Mesothelial cell of epicardium (in vitro differentiated cells): ENCODE measurements at places on chromosomes 11 and 22.

GRCh38 chr22:44683237-44683636 is 18.8 kb upstream of the PRR5 start:
- no peak for DNase-seq

DNA sequence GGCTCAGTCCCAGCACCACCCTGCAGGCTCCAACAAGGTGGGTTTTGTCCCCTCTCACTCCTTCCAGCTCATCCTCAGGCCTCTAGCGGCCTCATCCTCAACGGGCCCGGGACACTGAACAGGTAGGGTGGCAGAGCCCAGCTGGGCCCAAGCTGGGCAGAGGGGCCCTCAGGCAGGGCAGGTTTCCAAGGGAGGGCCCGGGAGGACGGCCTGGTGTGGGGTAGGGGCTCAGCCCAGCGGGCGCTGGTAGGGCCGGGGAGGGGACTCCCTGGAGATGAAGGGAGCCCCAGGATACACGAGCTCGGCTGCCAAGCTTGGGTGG is 2.5 kb upstream of the IFITM10 start:
- DNase-seq = no peak

- no peak for DNase-seq
These were observed 25.2 kb upstream of the LRRC32 start for GRCh38 chr11:76695771-76696170.

GRCh38 chr11:111435046-111435698 is 56.1 kb upstream of the POU2AF1 start:
- DNase-seq = no peak

DNA sequence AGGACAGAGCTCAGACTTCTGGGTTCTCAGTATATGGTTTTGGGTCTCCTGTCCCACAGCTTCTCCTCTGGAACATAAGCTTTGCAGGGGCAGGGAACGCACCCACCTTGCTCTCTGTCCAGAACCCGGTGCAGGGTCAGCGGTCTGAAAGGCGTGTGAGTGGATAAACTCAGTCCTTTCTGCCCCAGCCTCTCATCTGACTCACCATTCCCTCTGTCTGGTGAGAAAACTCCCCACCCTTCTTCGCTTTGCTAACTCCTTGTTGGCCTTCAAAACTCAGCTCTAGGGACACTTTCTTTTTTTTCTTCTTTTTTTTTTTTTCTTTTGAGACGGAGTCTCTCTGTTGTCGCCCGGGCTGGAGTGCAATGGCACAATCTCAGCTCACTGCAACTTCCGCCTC is 68.9 kb upstream of the NUP50 start:
- no peak for DNase-seq

- no peak for DNase-seq
These were observed 8.3 kb upstream of the INSC start for GRCh38 chr11:15106201-15106965.

GRCh38 chr11:133235381-133235780 is 296.9 kb downstream of the OPCML start:
- no peak for DNase-seq

- no peak for DNase-seq
These were observed 1.8 kb downstream of the B4GALNT4 start for GRCh38 chr11:371051-371450.

- DNase-seq = no peak
These were observed 62.0 kb upstream of the PRR5 start for GRCh38 chr22:44639891-44640617.

- DNase-seq = no peak
These were observed 37.1 kb downstream of the TST start for GRCh38 chr22:36982136-36982535.

- DNase-seq = no peak
These were observed 57.9 kb downstream of the NF2 start for GRCh38 chr22:29661336-29661735.

DNA sequence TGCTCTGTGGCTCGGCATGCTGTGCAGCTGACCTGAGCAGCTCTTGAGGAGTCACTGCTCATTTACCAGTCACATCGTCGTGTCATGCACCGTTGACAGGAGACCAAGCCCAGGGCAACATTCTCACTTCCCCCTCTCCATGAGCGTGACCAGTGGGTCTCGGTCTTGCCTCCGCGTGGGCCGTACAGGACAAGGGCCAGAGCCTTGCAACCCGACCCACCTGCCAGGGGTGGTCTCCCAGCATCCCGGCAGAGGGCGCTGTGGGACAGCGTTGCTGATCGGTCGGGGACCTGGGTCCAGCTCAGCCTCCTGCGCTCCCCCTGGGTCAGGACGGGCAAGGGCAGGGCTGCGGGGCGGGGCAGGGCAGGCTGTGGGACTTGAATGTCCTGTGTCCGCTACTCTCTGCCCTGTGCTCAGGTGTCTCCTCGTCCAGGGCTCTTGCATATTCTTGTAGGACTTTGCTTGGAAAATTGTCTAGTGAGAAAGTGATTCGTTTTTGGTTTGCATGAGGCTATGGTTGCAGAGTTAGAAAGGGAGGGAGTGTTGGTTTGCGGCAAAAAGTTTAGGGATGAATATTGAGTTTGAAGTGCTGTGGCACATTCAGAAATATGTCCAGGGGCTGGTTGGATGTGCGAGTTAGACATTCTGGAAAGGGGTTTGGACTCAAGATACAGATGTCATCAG is 16.2 kb downstream of the EIF4G2 start:
- peak; percentile 80 for DNase-seq

DNA sequence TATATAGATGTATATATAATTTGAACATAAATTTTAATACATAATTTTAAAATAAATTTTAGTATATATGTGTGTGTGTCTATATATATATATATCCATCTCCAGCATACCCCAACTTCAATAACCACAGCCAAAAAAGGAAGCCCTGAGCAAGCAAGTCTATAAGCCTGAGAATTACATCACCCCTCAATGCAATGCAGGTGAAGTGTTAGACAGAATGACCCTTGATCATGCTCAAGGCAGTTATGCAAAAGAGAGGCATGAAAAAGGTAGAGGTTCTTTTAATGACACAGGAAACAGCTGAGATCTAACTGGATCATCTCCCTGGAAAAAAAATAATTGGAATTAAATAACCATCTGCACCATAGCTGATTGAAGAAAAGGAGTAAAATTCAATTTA is 557.9 kb upstream of the ANO5 start:
- DNase-seq = no peak

DNA sequence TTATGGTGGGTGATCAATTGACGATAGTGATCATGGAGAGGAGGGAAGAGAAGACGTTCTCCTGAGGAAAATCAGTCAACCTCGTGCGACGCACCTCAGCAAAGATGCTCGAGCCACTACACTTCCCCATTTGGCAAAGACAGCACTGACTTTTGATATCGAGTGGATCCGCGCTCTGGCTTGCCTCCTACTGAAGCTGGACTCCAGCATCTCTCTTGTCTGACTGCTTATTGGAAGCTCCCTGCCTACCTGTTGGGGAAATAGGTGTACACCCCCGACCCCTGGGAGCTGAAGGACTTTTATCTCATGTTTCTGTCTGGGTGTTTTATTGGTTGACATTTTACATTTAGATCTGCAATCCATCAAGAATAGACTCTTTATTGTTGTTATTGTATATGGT is 476.8 kb upstream of the B3GAT1 start:
- DNase-seq = no peak

DNA sequence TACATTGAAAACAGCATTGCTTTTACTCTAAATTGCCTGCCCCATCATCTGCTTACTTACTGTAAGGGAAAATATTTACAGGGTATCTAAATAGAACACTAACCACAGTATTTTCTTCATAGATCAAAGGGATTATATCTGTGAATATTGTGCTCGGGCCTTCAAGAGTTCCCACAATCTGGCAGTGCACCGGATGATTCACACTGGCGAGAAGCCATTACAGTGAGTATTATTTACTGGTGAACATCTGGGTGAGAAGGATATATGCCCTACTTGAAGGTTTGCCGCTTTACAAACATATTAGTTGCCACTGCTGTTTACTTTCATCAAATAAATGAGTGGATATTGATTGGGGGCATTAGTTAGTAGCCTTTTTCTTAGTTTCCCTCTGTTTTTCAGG is 5.9 kb upstream of the CNTF start:
- no peak for DNase-seq

DNA sequence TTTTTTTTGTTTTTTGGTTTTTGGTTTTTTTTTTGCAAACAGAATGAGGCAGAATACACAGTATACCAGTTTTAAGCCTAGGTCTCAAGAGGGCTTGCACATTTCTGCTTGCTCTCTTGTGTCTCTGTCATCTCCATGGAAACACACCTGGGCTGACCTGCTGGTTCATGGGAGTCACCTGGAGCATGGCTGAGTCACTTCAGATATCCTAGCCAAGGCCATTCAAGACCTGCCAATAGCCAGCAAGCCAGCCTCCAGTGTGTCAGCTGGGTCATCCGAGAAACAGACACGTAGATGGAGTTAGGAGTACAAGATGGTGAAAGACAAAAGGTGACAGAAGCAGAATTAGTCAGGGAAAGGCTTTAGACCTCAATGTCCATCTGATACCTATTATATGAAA is 124.2 kb upstream of the SEZ6L start:
- no peak for DNase-seq

GRCh38 chr22:31927562-31927961 is 16.8 kb upstream of the YWHAH start:
- no peak for DNase-seq

DNA sequence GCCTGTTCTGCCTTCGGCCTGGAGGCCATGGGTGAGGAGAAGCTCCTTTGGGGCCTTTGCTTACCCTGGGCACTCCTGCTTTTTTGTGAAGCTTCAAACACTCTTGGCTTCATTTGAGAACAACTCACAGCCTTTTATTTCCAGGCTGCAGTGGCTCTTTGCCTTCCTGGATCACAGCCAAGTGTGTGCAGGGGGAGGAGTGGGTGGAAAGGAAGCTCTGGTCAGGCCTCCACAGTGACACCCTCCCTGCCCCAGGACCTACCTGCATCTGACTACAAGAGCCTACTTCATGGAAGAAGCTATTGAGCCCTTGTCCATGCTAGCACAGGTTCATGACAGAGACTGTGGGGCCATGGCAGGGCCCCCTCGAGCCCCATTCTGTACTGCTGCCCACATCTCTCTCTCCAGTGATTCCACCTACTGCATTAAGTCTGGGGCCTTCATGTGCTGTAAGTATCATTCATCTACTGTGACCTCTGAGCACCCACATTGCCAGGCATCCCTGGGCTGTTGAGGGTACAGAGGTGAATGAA is 52.3 kb downstream of the GAB4 start:
- no peak for DNase-seq

- no peak for DNase-seq
These were observed 8.5 kb downstream of the CCDC88B start for GRCh38 chr11:64348383-64349024.

DNA sequence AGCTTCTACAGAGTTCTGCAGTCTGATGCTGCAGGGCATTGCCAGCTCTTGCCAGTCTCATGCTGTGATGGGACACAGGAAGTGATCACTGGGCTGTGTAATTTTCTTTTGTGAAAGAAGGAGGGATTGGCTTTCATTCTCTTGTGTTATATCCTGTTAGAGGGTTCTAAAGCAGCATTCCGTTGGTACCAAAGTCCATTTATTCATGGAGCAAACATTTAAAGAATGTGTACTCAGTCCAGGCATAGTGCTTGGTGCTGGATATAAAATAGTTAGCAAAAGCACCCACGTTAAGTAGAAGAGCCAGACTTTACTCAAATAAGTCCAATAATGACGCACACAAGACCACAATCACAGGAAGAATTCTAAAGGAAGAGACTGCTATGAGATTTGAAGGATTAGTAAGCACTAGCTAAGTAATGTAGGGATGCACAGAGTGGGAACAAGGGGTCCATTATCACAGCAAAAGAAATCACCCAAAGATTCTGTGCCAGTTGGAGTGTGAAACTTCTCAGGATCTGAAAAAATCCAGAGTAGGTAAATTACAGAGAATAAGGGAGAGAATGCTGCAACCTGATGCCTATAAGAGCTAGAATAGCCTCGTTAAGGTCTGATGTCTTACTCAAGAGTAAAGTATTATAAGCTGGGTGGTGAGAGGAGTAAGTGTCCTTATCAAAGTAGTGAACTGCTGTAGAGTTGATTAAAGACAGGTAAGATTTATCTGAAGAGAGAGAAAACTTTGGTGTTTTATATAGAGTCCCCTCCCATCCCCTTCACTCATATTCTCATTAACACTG is 728.3 kb downstream of the METTL15 start:
- DNase-seq = no peak

- no peak for DNase-seq
These were observed 14.9 kb downstream of the BRSK2 start for GRCh38 chr11:1404461-1405185.

- no peak for DNase-seq
These were observed 24.3 kb downstream of the SLC25A18 start for GRCh38 chr22:17587629-17588028.

DNA sequence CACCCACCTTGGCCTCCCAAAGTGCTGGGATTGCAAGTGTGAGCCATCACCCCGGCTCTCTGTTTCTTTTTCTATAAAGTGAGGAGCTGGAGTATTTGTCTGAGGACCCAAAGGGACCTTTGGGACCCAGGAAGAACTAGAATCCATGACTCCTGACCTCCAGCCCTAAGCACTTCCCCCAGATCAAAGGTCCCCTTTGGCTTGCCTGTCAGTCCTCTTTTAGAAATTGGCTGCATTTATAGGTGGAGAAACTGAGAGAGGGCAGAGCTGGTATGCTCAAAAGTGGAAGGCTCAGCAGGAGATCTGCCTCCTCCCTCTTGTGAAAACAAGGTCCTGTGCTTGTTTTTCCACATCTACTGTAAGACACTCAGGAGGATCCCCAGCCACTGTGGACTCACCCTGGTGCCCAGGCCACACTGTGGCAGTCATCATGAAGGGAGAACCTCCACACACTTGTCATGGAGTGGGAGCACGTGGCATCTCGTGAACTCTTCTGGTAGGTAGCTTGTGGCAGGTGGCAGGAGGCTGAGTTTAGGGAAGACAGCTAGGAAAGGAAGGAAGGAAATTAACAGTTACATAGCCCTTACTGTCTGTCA is 12.4 kb upstream of the PLEKHA7 start:
- DNase-seq = no peak

GRCh38 chr22:37498289-37498909 is 12.2 kb upstream of the MFNG start:
- DNase-seq = no peak

DNA sequence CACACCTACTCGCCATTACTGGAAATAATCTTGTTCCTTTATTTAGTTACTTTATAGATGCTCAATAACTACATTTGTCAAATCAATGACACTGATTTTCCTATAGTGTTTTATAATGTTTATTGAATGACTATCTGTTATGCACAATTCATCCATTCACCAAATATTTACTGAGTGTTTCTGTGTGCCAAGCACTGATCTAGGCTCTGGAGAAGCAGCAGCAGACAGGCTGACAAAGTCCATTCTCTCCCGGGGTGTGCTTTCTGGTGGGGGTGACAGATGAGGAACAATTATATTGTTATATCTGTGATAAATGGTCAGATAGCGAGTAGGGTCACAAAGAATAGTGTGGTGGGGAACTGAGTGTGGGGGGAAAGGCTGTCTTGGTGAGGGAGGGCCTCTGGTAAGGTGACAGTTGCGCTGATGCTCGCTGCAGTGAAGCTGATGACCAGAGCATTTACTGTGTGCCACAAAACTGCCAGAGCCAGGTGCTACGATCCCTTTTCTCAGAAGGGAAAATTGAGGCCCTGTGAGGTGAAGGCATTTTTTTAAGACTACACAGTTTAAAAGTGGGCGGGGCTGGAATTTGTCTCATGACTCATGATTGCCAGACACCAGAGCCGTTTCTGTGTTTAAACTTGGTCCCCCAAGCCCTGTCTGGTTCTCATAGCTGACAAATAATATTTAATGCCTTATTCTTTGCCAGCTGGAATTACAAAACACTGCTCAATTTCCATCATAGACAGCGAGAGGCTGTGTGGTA is 10.2 kb downstream of the PACS1 start:
- DNase-seq = no peak
